Left lung (tissue), 14 donors: ENCODE measurements at places on chromosomes 7 and 10.

- H3K4me1 ChIP-seq: no peaks in the 10 kb centered on the region
- H3K27ac ChIP-seq: no peak overlapping the region
- H3K36me3 ChIP-seq: no peaks in the 10 kb centered on the region
- no peak for DNase-seq
Observed at GRCh38 chr7:41051535-41051934, 651.4 kb downstream of the INHBA start.

DNA sequence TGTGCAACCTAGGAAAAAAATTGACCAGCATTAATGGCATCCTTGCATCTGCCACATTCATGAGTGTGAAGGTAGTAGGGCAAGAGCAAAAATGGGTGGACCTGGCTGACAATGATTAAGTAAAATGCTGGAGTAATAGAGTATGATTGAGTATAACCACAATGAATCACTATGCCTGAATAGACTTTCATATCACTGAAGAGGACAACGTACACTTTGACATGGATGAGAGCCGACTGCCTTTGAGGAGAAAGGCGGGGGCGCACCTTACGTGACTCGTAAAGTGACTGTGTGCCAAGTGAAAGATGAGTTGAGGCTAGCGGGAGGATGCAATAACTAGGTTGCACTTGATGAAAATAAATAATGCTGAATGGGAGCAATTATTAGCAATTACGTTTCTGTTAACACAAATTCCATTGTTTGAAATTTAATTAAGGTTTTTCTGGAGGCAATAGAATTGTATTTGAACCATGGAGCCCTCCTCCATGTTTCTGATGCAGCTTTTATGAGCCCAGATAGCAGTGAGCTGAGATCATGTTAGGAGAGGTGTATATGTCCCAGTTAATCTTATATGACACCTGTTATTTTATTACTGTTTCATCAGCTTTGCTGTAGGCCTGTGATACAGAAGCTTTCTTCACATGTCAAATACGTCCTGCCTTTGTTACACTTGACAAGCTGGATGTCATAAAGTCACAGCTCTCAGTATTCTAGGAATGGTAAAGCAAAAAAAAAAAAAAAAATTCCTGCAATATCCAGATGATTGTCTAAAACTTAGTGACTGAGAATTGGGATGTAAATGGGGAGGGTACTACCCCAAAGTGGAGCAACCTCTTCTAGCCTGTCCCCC, 596.5 kb downstream of the NXPH1 start:
- H3K36me3 ChIP-seq: no peaks in the 10 kb centered on the region
- no peak overlapping the region for H3K27ac ChIP-seq
- H3K4me1 ChIP-seq: no peaks in the 10 kb centered on the region
- H3K4me3 ChIP-seq: no peak overlapping the region
- no peak for DNase-seq

GRCh38 chr7:107118109-107118900, 50.5 kb upstream of the HBP1 start:
- no peaks in the 10 kb centered on the region for H3K4me1 ChIP-seq
- no peak overlapping the region for H3K27ac ChIP-seq
- no peaks in the 10 kb centered on the region for H3K36me3 ChIP-seq
- H3K4me3 ChIP-seq: no peak overlapping the region
- peak; percentile 16 for DNase-seq

DNA sequence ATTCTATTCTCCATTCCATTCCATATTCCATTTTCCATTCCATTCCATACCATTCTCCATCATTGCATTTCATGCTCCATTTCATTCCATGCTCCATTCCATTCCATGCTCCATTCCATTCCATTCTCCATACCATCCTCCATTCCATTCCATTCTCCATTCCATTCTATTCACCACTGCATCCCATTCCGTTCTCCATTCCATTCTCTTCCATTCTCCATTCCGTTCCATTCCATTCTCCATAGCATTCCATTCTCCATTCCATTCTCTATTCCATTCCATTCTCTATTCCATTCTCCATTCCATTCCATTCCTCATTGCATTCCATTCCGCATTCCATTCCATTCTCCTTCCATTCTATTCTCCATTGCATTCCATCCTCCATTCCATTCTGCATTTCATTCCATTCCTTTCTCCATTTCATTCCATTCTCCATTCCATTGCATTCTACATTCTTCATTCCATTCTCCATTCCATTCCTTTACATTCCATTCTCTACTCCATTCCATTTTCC, 84.0 kb downstream of the NSUN6 start:
- no peak overlapping the region for H3K4me3 ChIP-seq
- no peaks in the 10 kb centered on the region for H3K4me1 ChIP-seq
- H3K36me3 ChIP-seq: peaks cover 6% of the 10 kb centered on the region

- no peaks in the 10 kb centered on the region for H3K36me3 ChIP-seq
- DNase-seq: no peak
- H3K4me3 ChIP-seq: no peak overlapping the region
- no peak overlapping the region for H3K27ac ChIP-seq
- H3K27me3 ChIP-seq: no peaks in the 10 kb centered on the region
Observed at GRCh38 chr7:26284995-26285632, 6.5 kb upstream of the SNX10 start.

DNA sequence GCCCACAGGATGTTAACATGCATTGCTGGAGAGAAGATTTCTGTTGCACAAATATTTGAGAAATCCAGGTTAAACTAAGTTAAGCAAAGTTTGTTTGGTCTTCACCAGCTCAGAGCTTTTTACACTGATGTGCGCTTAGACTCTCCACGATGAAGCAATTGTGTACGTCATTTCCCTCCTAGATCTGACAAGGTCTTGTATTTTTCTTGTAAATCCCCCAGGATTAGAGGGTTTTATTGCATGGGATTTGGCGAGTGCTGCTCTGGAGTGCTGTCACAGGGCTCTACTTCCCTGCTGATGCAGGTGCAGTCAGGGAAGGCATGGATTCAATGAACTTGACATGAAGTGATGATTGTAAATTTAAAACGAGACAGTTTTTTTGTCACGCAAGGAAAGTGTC, 173.3 kb downstream of the PDE1C start:
- no peaks in the 10 kb centered on the region for H3K27me3 ChIP-seq
- H3K27ac ChIP-seq: no peak overlapping the region
- no peaks in the 10 kb centered on the region for H3K4me1 ChIP-seq
- no peak for DNase-seq
- no peak overlapping the region for H3K4me3 ChIP-seq

- DNase-seq: no peak
- peak overlapping the region; percentile 6 for H3K27ac ChIP-seq
- H3K27me3 ChIP-seq: no peaks in the 10 kb centered on the region
- H3K4me3 ChIP-seq: no peak overlapping the region
Observed at GRCh38 chr7:130938661-130939060, 204.7 kb upstream of the KLF14 start.

- H3K4me1 ChIP-seq: no peaks in the 10 kb centered on the region
- H3K27me3 ChIP-seq: no peaks in the 10 kb centered on the region
- H3K36me3 ChIP-seq: no peaks in the 10 kb centered on the region
- DNase-seq: no peak
- H3K4me3 ChIP-seq: no peak overlapping the region
Observed at GRCh38 chr7:13050703-13051102, 363.3 kb downstream of the ARL4A start.

DNA sequence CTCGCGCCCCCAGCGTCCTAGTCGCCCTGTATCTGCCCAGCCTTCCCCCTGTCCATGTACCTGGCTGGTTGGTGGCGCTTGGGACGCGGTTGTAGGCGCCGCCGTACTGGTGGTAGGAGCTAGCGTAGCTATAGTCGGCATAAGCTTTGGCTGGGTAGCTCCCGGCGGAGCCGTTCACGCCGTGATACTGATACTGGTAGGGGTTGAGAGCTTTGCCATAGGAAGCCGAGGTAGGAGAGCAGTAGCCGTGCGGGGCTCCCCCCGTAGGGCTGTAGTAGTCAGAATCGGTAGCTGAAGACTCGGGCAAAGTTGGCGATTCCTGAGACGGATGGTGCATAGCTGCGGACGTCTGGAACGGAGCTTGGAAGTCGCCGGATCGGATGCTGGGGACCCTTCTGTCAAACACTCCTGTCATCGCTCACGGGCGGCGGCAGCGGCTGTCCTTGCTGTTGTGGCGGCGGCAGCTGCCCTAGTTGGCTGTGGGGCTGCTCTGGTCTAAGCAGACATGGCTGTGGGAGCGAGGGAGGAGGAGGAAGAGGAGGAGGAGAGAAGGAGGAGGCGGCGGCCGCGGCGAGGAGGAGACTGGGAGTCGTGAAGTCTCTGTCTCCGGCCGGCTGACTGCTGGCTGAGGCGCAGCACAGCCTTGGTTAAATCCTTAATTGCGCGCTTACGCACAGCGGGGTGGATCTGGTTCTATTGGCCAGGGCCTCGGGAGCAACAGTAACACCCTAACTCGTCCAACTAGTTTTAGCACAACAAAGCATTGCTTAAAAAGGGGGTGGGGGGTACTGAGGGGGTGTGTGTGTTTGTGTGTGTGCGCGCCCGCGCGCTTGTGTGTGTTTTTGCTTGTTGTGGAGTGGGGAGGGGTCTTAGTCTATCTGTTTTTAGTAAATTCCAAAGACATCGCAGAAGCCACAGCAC, at the start of gene DLX5:
Gene DLX5, minus strand, starts transcription at position 623 of the 921 bp plus-strand sequence. Its CDS starts 208 bp downstream, at position 415.
- no peak within 1 kb of the TSS for H3K27ac ChIP-seq
- H3K27me3 ChIP-seq: peaks cover 78% of the 10 kb centered on the region
- H3K4me3 ChIP-seq: peak within 1 kb of the TSS; percentile 23
